Stimulated activated memory B cell treated with anti-CD40 and anti-IgM and Interleukin-4, amounts not matched to agents 10 μg/mL and 1 μg/mL and 100 μg/mL, for 72 hours (primary cell): ENCODE measurements at places on chromosomes 2 and 18.

- no peak for ATAC-seq
Measured at GRCh38 chr2:209600341-209601171, 171.1 kb upstream of the UNC80 start.

GRCh38 chr2:16072638-16073290 lies 132.4 kb downstream of the MYCN start:
- ATAC-seq: no peak

GRCh38 chr2:100765481-100765880 lies 54.5 kb upstream of the NPAS2 start:
- ATAC-seq: peak; percentile 27

- ATAC-seq: no peak
Measured at GRCh38 chr18:59198215-59198614, 21.7 kb upstream of the GRP start.

- ATAC-seq: no peak
Measured at GRCh38 chr2:168201584-168202116, 45.7 kb downstream of the STK39 start.

- ATAC-seq: no peak
Measured at GRCh38 chr2:113861740-113862139, 28.1 kb upstream of the ACTR3 start.
